Lower lobe of right lung (tissue), 2 donors: ENCODE measurements at places on chromosomes 12 and 14. TPM values are rescaled to one million over a fixed set of nuclear protein-coding genes. Genes with fewer than 3 reads are reported as not detected.
A peak's percentile ranks its signal among the peaks of the same experiment; 100 is the strongest.

GRCh38 chr14:49970474-49971147, 77.7 kb downstream of the ARF6 start:
- DNase-seq, result no peak
- H3K27me3 ChIP-seq, result no peaks in the 10 kb centered on the region
- no peak overlapping the region for H3K4me3 ChIP-seq
- H3K36me3 ChIP-seq, result no peaks in the 10 kb centered on the region
- H3K27ac ChIP-seq, result peak overlapping the region; percentile 84

GRCh38 chr12:111296906-111297463, 71.9 kb downstream of the PHETA1 start:
- H3K4me1 ChIP-seq, result no peaks in the 10 kb centered on the region
- no peaks in the 10 kb centered on the region for H3K36me3 ChIP-seq
- no peak for DNase-seq
- H3K27me3 ChIP-seq, result peaks cover 17% of the 10 kb centered on the region
- no peak overlapping the region for H3K4me3 ChIP-seq

- H3K27ac ChIP-seq, result no peak overlapping the region
- DNase-seq, result no peak
- no peaks in the 10 kb centered on the region for H3K27me3 ChIP-seq
Measured at GRCh38 chr14:79420725-79421124, 790.6 kb downstream of the DIO2 start.

GRCh38 chr12:16155938-16156337, 121.5 kb downstream of the SLC15A5 start:
- no peak overlapping the region for H3K27ac ChIP-seq
- no peaks in the 10 kb centered on the region for H3K36me3 ChIP-seq
- H3K4me1 ChIP-seq, result no peaks in the 10 kb centered on the region
- no peak for DNase-seq
- H3K4me3 ChIP-seq, result no peak overlapping the region
- no peaks in the 10 kb centered on the region for H3K27me3 ChIP-seq

GRCh38 chr14:20583908-20584307, 3.9 kb downstream of the RNASE11 start:
- no peaks in the 10 kb centered on the region for H3K36me3 ChIP-seq
- peaks cover 3% of the 10 kb centered on the region for H3K27me3 ChIP-seq
- no peak overlapping the region for H3K27ac ChIP-seq
- no peaks in the 10 kb centered on the region for H3K4me1 ChIP-seq
- no peak overlapping the region for H3K4me3 ChIP-seq
- DNase-seq, result no peak

DNA sequence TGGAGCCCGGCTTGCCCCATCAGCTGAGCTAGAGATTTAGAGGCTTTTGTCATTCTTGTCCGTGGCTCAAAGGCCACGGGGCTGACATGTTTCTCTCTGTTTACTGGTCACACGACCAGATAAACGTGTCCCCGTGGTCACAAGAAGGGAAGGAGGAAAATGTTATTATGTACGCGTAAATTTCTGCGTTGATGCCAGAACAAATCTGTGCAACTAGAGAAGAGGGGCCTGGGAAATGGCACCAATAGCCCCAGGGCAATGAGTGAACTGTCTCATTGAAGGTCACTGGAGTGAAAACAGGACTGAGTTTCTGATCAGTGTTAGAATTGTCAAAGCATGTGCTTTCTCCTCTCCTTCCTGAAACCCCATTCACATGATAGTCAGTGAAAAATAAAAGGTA, 25.3 kb downstream of the OAS2 start:
- no peak overlapping the region for H3K27ac ChIP-seq
- peaks cover 92% of the 10 kb centered on the region for H3K36me3 ChIP-seq
- no peaks in the 10 kb centered on the region for H3K4me1 ChIP-seq
- no peaks in the 10 kb centered on the region for H3K27me3 ChIP-seq

GRCh38 chr14:64704143-64704742, at the start of gene PLEKHG3:
Gene PLEKHG3, plus strand, starts transcription at chr14:64704424. Its CDS starts 23,208 bp downstream, at chr14:64727632.
- no peaks in the 10 kb centered on the region for H3K36me3 ChIP-seq
- H3K4me1 ChIP-seq, result peaks cover 64% of the 10 kb centered on the region
- H3K27me3 ChIP-seq, result peaks cover 24% of the 10 kb centered on the region

GRCh38 chr12:27293463-27293862, 39.2 kb upstream of the BMAL2 start:
- no peak overlapping the region for H3K4me3 ChIP-seq
- no peaks in the 10 kb centered on the region for H3K4me1 ChIP-seq
- H3K27ac ChIP-seq, result no peak overlapping the region
- peaks cover 6% of the 10 kb centered on the region for H3K36me3 ChIP-seq

KSR2 gene
- 1.0 TPM for total RNA-seq

SLC15A4 gene
- 30.0 TPM for total RNA-seq

CCDC85C gene
- total RNA-seq, result 15.3 TPM

KCNC2 gene
- not detected for total RNA-seq

RDH12 gene
- total RNA-seq, result 0.38 TPM
